ENCODE measurements at places on chromosomes 2 and 18. TPM values are rescaled to one million over a fixed set of nuclear protein-coding genes. Genes with fewer than 3 reads are reported as not detected.

The CTAGE1 gene
- total RNA-seq: not detected

The ANXA4 gene
- 338 TPM for total RNA-seq

The CHST9 gene
- total RNA-seq: not detected

The CIB4 gene
- 0.38 TPM for total RNA-seq

The TLX2 gene
- total RNA-seq: 0.48 TPM

The ALPP gene
- 5.2 TPM for total RNA-seq

The CHST10 gene
- 13.3 TPM for total RNA-seq

The CYTIP gene
- not detected for total RNA-seq

The REG1B gene
- not detected for total RNA-seq

The ZAP70 gene
- total RNA-seq: 0.27 TPM

The PFN4 gene
- 1.1 TPM for total RNA-seq

The TANC1 gene
- total RNA-seq: 7.8 TPM

The DLX2 gene
- 0.59 TPM for total RNA-seq

The CPO gene
- total RNA-seq: not detected

The CIAO1 gene
- 85.2 TPM for total RNA-seq

The POTEI gene
- total RNA-seq: not detected

The IL36G gene
- total RNA-seq: not detected

The BZW1 gene
- 455 TPM for total RNA-seq

The FSHR gene
- not detected for total RNA-seq

The ITPRIPL1 gene
- total RNA-seq: not detected

The MALL gene
- 142 TPM for total RNA-seq

The REG3A gene
- total RNA-seq: not detected

The UGT1A1 gene
- total RNA-seq: 0.39 TPM

The RNMT gene
- 17.6 TPM for total RNA-seq

The ZNF396 gene
- total RNA-seq: 0.56 TPM

Data from A549 treated with Mapracorat at 1 μM for 4 hours (cell line).